Stomach (tissue), 19 donors: ENCODE measurements at places on chromosomes 7 and 10. TPM values are rescaled to one million over a fixed set of nuclear protein-coding genes. Genes with fewer than 3 reads are reported as not detected.

ACHE gene
- 0.43 TPM for total RNA-seq

ZPBP gene
- total RNA-seq = not detected

NRBF2 gene
- 23.1 TPM for total RNA-seq

CASTOR2 gene
- total RNA-seq = 18.8 TPM

LRRC61 gene
- total RNA-seq = 15.9 TPM

SEMA3D gene
- not detected for total RNA-seq

SEMA3C gene
- 91.5 TPM for total RNA-seq

LIPM gene
- total RNA-seq = not detected

LLCFC1 gene
- total RNA-seq = not detected

AMZ1 gene
- under 0.01 TPM for total RNA-seq

LRIT1 gene
- not detected for total RNA-seq

GATAD1 gene
- 69.1 TPM for total RNA-seq

PRPF18 gene
- 51.8 TPM for total RNA-seq

CAV2 gene
- 28.5 TPM for total RNA-seq

BTBD16 gene
- not detected for total RNA-seq

PLXDC2 gene
- total RNA-seq = 57.2 TPM

HOXA5 gene
- total RNA-seq = 2.9 TPM

AS3MT gene
- not detected for total RNA-seq

VWDE gene
- 1.4 TPM for total RNA-seq

SCART1 gene
- total RNA-seq = 8.2 TPM

TSPAN12 gene
- total RNA-seq = 26.6 TPM

CFAP70 gene
- total RNA-seq = 9.0 TPM

TBX20 gene
- not detected for total RNA-seq

OR2A2 gene
- not detected for total RNA-seq

MTURN gene
- 38.7 TPM for total RNA-seq

BET1 gene
- 10.3 TPM for total RNA-seq

ZNF12 gene
- 222 TPM for total RNA-seq

C10orf95 gene
- total RNA-seq = not detected

IFIT2 gene
- 1.3 TPM for total RNA-seq

ZNF783 gene
- total RNA-seq = 10.5 TPM

KDM7A gene
- 24.6 TPM for total RNA-seq

SAMD8 gene
- 11.9 TPM for total RNA-seq

EGFR gene
- 35.2 TPM for total RNA-seq

KIAA1217 gene
- 32.6 TPM for total RNA-seq

NPM3 gene
- not detected for total RNA-seq
